ENCODE measurements at places on chromosomes 4 and X.

DNA sequence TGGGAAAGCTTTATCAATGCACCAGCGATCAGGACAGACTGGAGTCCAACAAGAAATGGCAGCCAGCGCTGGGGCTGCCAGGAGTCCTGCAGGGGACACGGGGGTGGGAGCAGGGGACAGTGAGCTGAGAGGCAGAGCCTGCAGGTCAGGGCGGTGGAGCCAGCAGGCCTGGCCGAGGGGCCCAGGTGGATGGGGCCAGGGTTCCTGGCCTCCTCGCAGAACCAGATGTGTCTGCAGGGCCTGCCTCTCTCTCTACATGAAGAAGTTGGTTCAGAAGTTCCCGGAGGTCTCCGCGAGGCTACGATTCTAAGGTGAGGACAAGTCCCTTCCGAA lies 63.6 kb downstream of the CPZ start:
- no peak for DNase-seq

GRCh38 chrX:65697915-65698796 lies 30.7 kb downstream of the MSN start:
- peak; percentile 77 for DNase-seq

GRCh38 chr4:89108091-89108490 lies 3.2 kb upstream of the TIGD2 start:
- DNase-seq, result no peak

DNA sequence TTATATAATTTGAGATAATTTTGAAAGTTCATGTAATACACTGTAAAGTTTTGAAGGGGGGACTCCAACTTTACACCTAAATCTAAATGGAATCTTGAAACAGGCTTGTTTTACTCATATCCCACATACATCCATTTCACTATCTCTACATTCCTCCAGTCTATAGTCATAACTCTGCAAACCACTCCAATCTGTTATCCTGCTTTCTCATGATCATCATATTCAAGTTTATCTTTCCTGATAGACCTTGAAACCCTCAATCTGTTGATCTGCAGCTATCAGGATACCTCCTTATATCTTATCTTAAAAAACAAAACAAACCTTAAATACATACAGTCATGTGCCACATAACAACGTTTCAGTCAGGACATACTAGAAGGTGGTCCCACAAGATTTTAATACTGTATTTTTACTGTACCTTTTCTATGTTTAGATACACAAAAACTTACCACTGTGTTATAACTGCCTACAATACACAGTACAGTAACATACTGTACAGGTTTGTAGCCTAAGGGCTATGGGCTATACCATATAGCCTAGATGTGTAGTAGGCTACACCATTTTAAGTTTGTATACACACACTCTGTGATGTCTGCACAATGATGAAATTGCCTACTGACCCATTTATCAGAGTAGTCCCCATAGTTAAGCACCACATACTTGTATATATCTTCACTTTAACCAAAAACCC lies 14.0 kb downstream of the CHIC2 start:
- DNase-seq, result no peak

DNA sequence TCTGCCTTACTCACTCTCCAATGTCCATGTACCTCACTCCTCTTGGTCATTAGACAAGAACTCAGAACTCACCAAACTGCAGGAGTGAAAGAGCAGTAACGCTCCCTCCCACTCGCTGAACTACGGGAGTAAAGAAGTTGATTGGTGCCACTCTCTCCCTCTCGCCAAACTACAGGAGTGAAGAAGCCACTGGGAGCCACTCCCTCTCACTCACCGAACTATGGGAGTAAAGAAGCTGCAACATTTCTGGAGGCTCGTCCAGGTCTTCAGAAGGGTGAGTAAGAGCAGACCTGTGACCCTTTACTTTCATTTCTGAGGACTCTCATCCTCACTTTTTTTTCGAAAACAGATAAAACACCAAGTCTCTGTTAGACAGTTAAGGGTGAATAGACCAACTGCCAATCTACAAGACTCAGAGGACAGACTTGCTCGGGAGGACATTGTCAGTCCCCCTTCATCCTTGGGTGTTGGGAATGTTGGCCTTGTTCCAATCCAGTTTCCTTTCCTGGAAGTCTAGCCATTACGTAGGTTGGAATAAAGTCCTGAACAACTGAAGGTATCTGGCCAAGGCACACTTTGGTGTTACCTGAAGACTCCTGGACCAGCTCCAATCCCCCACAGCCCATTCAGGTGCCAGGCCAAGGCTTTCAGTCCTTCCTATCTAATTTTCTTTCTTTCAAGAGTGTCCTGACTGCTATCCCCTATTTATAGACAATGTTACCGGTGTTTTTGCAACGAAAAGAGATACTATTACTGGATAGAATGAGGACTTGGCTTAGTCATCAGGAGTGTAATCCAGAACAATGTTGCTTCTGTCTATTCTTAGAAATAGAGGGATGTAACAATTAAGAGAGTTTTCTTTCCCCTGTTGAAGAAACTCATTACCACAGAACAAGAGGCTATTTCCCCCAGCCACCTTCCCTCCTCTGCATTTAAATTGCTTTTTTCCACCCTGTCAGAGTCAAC lies 11.0 kb upstream of the COL25A1 start:
- no peak for DNase-seq

DNA sequence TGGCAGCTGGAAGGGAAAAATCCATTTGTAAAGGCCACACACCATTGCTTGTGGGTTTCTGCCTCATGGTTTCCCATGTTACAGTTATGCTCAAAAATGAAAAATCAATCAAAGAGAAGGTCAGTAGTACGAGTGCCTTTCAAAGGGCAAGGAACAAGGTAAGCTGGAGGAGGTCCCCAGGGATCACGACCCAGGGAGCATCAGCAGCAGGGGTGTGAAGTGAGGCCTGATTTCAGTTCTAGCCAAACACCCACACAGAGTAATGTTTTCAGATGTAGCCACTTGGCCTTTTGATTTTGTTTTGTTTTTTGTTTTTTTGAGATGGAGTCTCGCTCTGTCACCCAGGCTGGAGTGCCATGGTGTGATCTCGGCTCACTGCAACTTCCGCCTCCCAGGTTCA lies 69.4 kb upstream of the AFAP1 start:
- DNase-seq, result no peak

DNA sequence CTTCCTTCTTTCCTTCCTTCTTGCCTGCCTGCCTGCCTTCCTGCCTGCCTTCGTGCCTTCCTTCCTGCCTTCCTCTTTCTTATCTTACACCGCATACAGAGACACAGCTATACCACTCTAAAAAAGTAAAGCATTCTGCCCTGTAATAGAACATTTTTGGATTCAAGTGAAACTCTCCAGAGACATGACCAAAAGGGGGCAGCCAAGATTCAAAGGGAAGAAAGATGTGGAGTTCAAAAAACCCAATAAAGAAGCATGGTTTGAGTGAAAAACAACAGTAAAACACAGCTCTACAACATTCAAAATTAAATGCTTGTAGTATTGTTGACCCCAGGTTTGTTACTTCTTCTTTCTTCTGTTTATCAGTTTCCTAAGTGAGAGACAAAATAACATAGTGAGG lies 914.9 kb upstream of the PCDH7 start:
- no peak for DNase-seq

Data from CD4-positive, alpha-beta T cell treated with Interleukin-17A for 4 hours (primary cell).